ENCODE measurements at places on chromosomes 4 and X.

DNA sequence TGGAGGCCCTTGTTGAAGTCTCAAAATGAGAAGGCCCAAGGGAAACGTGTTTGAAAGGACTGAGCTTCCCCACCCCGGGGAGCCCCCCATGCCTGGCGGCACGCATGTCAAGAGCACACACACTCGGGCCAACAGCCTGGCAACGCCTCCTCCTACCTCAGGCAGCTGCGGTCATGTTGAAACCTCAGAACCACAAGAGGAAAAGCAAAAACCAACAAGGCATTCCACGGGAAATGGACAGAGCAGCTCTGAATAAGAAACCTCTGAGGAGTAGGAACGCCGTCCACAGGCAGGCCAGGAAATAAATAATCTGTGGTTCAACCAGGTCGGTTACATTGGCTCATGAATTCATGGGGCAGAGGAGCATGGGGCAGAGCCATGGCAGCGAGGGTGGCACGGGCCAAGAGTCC lies 95.7 kb upstream of the AFAP1 start:
- DNase-seq: no peak

DNA sequence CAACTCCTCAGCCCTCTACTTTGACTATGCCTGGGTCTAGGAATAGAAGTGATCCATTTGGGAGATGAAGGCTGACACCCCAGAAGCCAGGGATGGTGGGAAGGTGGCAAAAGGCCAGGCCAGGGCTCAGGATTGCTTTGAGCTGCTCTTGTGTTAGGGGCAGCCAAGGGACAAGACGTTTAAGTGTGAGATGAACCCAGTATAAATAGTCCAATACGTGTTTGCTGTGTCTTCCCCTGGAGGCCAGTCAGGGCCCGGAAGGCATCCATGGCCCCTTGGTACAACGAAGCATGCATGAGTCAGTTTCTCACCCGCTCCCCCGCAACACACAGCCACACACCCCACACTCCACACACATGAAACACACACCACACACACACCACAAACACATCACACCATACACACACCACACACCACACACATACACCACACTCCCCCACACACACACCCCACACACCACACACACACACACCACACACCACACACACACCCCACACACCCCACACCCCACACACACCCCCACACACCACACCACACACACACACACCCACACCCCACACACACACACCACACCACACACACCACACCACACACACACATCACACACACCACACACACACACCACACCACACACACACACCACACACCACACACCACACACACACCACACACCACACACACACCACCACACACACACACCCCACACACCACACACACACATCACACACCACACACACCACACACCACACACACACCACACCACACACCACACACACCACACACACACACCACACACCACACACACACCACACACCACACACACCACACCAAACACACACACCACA lies 5.1 kb downstream of the STARD8 start:
- DNase-seq: no peak

DNA sequence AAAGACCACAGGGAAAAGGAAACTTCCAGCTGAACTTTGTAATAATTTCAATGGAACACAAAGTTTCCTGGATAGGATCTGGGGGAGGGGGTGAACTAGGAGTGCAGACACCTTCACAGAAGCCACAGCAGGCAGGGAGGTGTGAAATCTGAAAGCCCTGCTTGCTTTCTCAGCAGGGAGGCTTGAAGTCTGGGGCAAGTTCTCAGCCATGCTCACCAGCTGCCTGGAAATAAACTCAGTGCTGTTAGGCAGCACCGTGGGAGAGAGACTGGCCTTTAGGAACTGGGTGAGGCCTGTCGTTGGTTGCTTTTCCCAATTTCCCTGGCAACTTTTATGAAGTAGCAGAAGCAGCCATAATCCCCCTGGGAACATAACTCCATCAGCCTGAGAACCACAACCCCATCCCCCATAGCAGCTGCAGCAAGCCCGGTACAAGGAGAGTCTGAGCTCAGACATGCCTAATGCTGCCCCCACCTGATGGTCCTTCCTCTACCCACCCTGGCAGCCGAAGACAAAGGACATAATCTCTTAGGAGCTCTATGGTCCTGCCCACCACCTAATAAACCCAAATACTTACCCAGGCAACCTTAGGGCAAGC lies 39.2 kb upstream of the NMU start:
- no peak for DNase-seq

DNA sequence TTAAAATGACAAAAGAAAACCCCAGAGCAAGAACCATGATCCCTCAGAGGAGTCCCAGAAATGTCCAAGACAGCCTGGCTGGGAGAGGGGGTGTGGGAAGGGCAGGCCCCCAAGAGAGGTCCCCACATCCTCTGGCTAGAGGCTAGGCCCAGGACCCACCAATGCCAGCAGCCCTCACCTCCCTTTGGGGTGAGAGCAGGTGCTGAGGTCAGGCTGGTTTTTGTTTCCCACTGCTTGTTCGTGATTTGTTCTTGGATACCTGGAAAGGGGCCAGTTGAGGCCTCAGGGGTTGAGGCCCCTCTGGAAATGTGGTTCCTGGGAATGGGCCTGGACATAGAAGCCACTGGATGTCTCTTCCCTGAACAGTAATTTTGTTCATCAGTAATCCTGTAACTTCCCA lies 2.3 kb upstream of the GRSF1 start:
- DNase-seq: no peak

GRCh38 chr4:54837576-54838140 lies 179.9 kb downstream of the KIT start:
- no peak for DNase-seq

- DNase-seq: no peak
These were observed 102.8 kb downstream of the CRLF2 start for GRCh38 chrX:1109580-1110119.

GRCh38 chrX:30248854-30249253 lies 1.9 kb downstream of the MAGEB1 start:
- DNase-seq: no peak

GRCh38 chr4:78644744-78645330 lies 93.3 kb downstream of the ANXA3 start:
- peak; percentile 60 for DNase-seq
